Astrocyte of the spinal cord (primary cell): ENCODE measurements at places on chromosomes 7 and 10.

DNA sequence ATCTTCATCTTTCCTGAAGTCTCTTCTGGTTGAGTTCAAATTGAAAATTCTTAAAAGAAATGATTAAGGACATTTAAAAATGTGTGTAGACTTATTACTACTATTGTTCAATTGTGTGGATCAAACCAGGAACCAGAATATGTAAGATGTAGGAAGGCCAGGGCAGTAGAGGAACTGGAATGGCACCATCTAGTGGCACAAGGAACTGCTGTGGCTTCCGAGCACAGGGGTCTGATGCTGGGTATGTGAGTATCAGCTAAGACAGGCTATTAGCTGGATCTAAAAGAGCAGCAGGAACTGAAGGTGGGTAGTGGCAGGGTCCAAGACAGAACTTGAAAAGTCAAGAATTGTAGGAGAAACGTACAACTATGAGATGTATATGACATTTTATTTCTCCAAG lies 247.3 kb downstream of the SEMA3A start:
- no peak for DNase-seq

- peak; percentile 31 for DNase-seq
Observed at GRCh38 chr10:24617771-24618396, 105.8 kb downstream of the ARHGAP21 start.

DNA sequence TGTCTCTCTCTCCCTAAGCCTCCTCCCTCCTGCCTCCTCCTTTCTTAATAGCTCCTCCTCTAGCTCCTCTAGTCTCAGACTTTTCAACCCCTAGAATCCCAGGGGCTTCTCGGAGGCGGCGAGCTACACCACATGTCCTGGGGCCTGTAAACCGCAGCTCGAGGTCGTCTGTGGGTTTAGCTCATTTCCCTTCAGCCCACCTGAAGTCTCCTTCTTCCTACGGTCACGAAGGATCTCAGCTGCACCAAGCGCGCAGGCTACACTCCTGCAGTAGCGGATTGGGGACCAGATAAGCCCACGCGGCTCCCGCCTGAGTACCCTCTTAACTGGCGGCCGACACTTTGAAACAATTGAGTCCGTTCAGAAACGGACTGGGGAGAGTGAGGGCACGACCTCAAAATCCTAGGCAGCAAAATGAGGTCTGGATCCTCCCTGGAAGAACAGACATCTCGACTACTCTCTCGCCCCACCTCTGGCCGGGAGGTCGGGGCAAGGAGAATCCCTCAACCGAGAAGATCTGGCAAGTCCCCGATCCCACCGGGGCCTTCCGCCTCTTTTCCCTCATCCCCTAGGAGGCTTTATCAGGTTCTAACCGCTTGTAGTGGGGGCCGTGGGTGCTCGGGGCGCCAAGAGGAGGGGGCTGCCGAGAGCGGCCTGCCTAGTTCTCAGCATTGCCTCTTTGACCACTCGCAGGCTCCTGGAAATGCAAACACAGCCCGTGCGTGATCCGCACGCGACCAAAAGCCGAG lies 1.3 kb upstream of the SORCS3 start:
- no peak for DNase-seq

DNA sequence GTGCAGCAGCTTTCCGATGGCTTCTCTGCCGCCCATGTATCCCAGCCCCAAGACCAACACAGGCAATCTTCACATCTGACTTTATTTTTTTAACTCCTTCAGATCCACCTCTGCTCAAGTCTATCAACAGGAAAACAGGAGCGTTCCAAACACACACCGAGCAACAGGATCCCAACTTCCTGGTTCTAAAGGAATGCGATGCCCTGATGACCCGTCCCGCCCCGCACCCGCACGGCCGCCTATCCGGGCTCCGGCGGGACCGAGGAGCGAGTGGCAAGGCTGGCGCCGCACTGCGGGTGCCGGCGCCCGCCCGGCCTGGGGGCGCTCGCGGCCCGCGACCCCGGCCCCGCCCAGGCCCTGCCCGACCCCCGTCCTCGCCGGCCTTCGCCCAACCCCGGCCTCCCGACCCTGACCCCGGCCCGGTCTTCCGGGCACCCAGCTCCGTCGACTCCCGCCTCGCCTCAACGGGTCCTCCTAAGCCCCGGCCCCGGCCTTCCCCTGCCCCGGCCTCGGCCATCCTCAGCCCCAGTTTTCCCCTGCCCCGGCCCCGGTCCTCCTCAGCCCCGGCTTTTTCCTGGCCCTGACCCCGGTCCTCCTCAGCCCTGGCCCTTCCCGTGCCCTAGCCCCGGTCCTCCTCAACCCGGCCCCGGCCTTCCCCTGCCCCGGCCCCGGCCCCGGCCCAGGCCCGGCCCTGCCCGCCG lies 730 bp downstream of the LARP4B start:
- DNase-seq = peak; percentile 15

DNA sequence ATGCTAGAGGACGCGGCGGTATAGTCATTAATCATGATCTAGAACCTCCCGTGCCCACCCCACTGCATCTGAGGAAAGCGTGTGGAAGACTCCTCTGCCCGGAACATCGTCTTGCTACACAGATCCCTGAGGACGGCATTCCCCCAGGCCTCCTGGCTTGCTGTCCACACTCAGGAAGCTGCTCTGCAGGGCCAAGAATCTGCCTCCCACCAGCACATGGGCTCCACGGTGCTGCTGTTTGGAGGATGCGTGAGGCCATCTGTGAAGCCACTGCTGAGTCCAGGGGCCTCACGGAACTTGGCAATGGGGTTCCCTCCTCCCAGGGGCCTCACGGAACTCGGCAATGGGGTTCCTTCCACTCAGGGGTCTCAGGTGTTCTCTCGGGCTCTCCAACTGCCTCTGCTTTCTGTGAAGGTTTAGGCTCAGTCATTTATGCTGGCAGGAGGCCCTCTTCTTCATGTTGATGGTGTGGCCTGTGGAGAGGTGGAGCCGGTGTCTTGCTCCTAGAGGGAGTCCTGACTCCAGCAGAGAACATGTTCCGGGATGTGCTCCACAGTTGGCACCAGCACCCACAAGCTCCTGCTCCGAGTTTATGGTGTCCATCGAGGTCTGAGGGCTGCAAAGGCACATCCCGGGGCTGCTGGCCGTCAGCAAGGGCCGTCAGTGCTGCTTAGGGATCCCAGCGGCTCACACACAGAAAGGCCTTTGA lies 273.3 kb downstream of the DNAJB6 start:
- no peak for DNase-seq

DNA sequence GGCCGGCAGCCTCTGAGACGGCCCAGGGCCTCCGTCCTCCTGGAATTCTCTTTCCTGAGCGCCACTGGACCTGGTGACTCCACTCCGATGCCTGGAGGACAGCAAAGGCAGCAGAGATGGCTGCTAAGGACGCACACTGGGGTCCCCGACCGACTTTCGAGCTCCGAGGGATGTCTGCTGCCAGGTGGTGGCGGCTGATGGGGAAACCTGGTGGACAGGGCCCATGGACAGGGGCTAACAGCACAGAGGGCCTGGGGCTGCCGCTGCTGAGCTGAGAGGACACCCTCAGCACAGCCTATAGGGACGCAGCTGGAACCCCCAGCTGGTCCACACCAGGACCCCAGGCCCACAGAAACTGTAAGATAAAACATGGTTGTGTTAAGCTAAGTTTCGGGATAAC lies 366.3 kb downstream of the DNAJB6 start:
- DNase-seq = no peak

DNA sequence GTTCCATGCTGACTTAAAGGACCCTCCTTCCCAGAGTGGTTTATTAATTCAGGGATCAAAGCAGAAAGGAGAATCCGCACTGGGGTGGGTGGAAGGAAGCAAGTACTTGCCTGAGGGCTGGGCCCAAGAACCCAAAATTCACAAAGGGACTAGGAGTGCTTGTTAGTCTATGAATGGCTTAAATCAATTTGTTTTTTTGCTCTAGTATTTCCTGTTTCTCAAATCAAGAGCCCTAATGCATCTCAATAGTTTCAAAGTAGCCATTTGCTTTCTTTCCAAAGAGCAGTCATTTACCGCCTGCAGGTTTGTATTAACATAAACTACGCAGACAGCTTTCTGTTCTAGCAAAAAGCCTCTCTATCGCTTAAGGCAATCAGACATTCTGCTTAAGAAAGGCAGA lies 44.2 kb upstream of the SLC35G1 start:
- no peak for DNase-seq

DNA sequence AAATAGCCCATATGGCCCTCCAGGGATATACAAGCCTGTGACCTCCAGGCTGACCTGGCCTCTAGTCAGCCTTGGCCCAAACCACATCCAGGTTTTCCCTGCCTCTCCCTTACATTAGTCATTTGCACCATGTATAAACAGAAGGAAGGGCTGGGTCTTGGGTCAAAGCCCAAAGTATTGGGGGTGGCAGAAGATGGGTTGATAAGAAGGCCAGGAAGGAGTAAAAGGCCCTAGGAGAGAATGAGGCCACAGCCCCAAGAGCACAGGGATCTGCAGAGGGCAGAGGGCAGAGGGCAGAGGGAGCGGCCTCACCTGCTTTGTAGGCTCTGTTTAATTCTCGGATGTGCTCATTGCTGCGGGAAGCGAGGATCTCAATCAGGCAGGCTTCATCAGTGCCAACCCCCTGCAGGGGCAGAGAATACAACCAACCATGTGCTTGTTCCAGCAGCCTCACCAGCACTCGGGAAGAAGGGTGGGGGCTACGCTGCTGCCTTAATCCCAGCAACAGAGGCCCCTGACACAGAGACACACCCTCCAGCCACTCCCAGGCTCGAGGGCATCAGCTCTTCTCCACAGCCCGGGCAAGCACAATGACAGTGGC lies 31.3 kb downstream of the PLAC9 start:
- peak; percentile 70 for DNase-seq

GRCh38 chr10:20207653-20208052 lies 391.4 kb downstream of the PLXDC2 start:
- no peak for DNase-seq

- DNase-seq = no peak
Observed at GRCh38 chr7:101744588-101744987, 72.8 kb upstream of the CUX1 start.

- no peak for DNase-seq
Observed at GRCh38 chr7:135368416-135369186, 135.0 kb downstream of the STRA8 start.

- no peak for DNase-seq
Observed at GRCh38 chr7:104017001-104017400, 27.5 kb upstream of the RELN start.

- DNase-seq = no peak
Observed at GRCh38 chr7:55060636-55061022, 41.8 kb downstream of the EGFR start.

- DNase-seq = peak; percentile 64
Observed at GRCh38 chr10:81600185-81600584, 274.8 kb upstream of the NRG3 start.

GRCh38 chr10:131882590-131883451 lies 18.0 kb upstream of the PPP2R2D start:
- DNase-seq = no peak

GRCh38 chr7:23346316-23346715 lies 47.2 kb downstream of the MALSU1 start:
- DNase-seq = no peak

DNA sequence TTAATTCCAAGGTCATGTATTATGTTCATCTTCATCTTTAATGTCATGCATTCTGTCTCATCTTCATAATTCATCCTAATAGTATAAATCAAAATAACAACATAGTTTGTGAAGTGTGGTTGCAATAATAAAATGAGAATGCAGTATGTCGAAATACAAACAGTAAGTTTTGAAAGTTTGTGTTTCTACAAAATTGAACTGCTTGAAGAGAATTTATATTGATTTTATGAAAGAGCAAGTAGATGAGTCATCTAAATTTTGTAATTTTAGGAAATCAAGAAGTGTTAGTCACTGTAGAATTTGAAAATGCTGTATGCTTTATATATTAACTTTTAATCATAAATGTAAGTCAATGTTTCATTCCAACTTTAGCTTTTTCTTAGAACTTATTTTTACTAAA lies 190.5 kb upstream of the PPP1R3A start:
- DNase-seq = no peak

DNA sequence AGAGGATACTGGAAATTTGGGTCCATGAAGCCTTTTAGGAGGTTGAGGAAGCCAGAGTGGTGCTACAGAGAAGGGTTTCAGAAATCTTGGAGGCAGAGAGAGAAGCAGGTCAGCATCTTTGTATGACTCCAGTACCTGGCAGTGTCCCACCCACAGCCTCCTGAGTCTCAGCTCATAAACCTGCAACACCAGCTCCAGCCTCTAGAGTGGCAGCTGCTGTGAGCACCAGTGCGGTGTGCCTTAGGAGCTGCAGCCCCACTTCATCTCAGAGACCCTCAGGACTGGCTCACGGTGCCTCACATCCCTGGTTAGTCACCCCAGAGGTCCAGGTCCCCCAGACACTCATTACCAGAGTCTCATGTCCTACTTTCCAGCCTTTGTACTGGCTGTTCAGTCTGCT lies 84.8 kb upstream of the PRKAR2B start:
- DNase-seq = no peak

DNA sequence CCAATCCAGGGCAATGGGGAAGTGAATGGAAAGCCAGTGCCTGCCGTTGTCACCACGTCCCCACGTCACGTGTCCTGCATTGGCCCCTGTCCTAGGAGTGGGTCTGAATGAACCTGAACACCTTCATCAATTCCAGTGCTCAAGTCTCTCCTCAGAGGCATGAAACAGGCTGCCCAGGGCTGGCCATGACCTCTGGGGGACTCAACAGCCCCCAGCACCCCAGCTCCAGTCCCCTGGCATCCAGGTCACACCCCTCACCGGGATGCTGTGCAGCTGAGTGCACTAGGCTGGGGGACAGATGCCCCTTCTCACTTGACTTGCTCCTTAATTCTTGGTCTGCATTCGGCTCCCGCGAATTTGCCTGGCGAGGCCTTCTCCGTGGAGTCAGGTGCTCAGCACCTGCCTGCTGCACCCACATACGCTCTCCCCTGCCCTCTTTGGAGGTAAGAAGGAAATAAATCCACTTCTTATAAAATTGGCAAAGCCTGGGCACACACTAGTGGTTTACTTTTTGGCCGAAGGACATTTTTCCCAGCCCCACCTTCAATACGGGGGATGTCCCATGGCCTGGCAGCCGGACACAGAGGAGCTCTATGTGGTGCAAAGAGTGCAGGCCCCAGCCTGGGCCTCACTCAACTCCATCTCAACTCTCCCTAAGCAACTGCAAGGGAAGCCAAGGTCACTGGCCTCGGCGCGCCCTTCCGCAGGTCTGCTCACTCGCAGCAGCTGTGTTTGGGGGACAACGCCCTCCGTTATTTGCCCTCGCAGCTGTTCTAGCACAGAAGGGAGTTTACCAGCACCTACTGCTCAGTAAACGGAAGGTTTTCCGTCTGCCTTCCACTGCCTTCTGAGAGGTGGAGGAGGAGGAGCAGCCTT lies 77.6 kb upstream of the SHH start:
- DNase-seq = no peak

- no peak for DNase-seq
Observed at GRCh38 chr10:230758-231157, 95.5 kb downstream of the ZMYND11 start.
